ENCODE measurements at places on chromosomes 13 and 19.
A peak's percentile ranks its signal among the peaks of the same experiment; 100 is the strongest.

DNA sequence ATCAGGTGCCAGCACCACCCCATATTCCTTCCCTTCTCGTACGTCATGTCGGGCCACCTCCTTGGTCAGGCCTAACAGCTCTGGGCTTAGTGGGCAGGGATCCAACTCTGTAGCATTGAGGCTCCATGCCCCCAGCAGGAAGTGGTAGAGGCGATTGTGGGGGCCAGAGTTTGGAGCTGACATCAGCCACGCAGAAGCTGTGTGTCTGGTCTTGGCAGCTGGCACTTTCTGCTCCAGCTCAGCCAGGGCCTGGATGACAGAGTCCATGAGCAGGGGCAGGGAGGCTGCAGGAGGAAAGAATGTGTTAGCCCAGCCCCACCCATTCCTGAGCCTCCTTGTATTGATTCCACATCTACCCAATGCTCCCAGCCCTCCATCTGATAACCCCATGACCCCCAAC, 3.0 kb downstream of the PGLYRP2 start:
- no peak for DNase-seq

DNA sequence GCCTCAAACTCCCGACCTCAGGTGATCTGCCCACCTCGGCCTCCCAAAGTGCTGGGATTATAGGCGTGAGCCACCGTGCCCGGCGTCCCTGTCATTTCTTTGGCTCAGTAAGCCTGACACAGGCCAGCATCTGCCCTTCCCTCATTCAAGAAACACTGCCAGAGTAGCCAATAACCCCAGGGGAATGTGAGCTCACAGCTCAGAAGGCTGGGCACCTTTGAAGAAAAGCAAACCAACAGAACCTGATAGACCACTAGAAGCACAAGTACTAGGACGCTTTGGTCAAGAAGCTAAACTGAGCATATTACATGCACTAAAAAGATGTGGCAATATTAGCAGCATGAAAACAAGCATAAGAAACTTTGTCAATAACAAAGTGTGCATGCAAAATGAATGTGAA, 14.2 kb downstream of the SIGLEC5 start:
- no peak for DNase-seq

GRCh38 chr13:30654430-30654829, 36.7 kb downstream of the USPL1 start:
- no peak for DNase-seq

GRCh38 chr13:102484329-102484728, 82.5 kb upstream of the FGF14 start:
- no peak for DNase-seq

DNA sequence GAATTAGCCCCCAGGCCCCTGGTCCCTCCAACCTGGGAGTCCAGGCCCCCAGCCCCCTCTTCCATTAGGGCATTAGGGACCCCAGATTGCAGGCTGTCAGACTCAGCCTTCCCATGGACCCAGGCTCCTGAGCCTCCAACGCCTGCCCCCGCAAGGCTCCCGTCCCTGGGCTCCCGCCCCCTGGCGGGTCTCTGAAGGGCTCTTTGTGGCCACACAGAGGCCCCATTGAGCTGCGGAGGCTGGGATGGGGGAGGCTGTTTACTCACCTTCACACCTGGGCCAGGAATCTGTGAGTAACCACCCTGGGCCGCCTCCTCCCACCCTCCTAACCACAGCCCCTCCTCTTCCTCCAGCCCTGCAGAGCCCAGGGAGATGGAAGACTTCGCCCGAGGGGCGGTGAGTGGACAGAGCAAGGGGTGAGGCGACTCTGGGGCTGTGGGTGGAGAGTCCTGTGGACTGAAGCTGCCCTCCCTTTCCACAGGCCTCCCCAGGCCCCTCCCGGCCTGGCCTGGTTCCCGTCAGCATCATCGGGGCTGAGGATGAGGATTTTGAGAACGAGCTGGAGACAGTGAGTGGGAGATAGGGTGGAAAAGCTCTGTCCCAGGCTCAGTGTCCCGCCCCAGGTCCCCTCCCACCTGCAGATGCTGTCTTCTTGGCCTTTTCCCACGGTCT, 4.9 kb downstream of the ARHGEF1 start:
- DNase-seq, result peak; percentile 86

DNA sequence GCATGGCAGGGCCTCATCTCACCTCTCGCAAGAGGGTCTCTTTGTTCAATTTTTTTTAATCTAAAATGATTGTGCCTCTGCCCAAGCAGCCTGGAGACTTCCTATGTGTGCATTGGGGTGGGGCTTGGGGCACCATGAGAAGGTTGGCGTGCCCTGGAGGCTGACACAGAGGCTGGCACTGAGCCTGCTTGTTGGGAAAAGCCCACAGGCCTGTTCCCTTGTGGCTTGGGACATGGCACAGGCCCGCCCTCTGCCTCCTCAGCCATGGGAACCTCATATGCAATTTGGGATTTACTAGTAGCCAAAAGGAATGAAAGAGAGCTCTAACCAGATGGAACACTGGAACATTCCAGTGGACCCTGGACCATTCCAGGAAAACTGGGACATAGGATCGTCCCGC, 8.0 kb downstream of the FXYD3 start:
- DNase-seq, result no peak

DNA sequence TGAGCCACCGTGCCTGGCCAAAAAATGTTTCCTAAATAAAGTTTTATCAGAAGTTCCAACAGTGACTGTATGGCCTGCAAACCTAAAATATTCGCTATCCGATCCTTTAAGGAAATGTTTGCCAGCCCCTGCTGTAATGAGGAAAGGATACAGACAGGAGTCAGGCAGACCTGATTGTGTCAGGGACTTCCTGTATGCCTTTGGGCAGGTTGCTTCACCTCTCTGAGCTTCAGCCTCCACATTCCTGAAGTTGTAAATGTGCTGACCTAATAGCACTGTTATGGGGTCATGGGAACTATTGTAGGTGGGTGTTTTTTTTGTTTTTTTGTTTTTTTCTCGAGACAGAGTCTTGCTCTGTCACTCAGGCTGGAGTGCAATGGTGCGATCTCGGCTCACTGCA, 6.2 kb downstream of the ABHD8 start:
- DNase-seq, result no peak

- no peak for DNase-seq
Observed at GRCh38 chr19:14305706-14306105, 75.5 kb upstream of the ADGRE5 start.

DNA sequence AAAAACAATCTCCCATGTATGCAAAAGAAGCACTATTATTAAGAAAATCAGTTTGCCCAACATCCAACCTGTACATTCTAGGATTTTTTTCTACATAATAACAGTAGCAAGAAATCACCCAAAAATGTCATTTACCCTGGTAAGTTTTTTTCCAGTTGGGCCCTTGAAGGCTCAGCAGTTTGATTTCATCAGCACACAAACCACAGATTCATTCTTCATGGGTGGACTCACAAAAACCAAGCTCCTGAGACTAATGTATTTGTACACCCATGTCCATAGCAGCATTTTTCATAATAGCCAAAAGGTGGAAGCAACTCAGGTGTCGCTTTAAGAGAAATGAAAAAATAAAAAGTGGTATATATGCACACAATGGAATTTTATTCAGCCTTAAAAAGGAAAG, 210.1 kb downstream of the TBC1D4 start:
- no peak for DNase-seq

GRCh38 chr13:26961890-26962615, 201.5 kb upstream of the GPR12 start:
- no peak for DNase-seq

- no peak for DNase-seq
Observed at GRCh38 chr13:70473907-70474306, 365.7 kb upstream of the KLHL1 start.

DNA sequence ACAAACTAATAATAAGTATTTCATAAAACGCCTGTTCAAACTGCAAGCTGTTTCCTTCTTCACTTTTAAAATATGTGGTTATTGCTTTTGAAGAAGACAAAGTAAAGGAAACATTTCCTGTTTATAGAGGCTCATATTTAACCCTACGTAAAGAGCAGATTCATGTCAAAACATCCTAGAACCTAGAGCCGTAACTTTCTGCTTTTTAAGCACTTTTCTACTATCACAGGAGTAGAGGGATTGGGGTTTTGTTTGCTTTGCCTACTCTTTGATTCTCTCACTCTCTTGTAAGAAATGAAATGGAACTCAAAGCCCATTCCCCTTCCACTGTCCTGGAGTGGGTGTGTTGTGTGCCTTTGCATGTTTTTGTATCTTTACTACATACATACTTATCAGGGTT, 54.0 kb upstream of the GPR183 start:
- no peak for DNase-seq

GRCh38 chr13:23673354-23673753, 103.1 kb downstream of the TNFRSF19 start:
- peak; percentile 61 for DNase-seq

- no peak for DNase-seq
Observed at GRCh38 chr19:57771417-57771816, 1.9 kb downstream of the ZNF586 start.

GRCh38 chr19:1136201-1136600, 32.4 kb downstream of the GPX4 start:
- DNase-seq, result no peak

DNA sequence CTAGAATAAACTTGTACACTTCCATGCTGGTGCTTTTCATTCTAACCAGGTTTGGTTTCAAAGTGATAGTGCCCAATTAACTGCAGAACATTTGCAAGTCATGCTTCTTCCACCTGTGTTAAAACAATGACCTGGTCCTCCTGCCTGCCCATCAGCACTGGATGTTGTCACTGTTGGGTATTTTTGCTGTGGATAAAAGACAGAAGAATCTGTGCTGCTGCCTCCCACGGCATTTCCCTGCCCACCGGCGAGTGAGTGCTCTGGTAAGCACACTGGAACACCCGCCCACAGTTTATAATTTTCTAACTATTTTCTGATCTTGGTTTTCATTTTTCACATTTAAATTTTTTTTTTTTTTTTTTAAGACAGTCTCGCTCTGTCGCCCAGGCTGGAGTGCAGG, 2.3 kb upstream of the AKAP8 start:
- no peak for DNase-seq

- DNase-seq, result no peak
Observed at GRCh38 chr13:39016787-39017186, 21.1 kb downstream of the PROSER1 start.

GRCh38 chr13:31234729-31235128, 35.0 kb downstream of the B3GLCT start:
- no peak for DNase-seq

DNA sequence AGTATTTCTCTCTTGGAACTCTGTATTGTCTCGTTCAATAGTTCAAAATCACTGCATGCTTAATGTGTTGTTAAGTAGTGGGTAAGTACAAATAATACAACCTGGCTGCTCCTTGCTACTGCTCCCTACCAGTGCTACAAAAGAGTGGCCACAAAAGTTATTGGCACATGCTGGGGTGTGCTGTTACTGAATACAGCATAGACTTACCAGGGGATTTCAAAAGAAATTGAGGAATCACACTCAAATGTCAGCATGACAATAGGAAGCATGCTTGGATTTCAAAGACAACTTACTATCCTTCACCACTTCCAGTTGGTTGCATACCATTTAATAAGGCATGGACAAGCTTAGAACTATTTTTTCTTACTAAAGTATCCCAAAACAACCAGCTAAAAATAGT, 1041.3 kb upstream of the SPRY2 start:
- DNase-seq, result no peak

DNA sequence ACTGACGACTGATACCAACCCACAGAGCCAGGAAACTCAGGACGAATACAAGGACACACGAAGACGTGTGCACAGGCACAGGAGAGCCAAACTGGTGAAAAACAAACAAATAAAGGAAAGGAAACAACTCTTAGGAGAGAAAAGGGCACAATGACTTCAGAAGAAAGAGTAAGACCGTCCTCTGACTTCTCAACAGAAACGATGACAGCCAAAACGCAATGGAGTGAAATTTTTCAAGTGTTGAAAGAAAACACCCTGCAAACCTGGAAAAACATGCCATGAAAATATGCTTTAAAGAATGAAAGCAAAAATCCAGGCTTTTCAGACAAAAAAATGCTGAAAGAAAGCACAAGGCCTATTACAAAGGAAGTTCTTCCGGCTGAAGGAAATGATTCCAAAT, 24.6 kb upstream of the PLPP2 start:
- no peak for DNase-seq

- DNase-seq, result no peak
Observed at GRCh38 chr19:4807188-4807587, 15.7 kb downstream of the FEM1A start.

GRCh38 chr19:43618921-43619261, 538 bp downstream of the ZNF428 start:
- no peak for DNase-seq

- DNase-seq, result no peak
Observed at GRCh38 chr13:34307607-34308006, 489.7 kb downstream of the RFC3 start.

GRCh38 chr13:109126178-109126577, 496.8 kb downstream of the MYO16 start:
- no peak for DNase-seq

DNA sequence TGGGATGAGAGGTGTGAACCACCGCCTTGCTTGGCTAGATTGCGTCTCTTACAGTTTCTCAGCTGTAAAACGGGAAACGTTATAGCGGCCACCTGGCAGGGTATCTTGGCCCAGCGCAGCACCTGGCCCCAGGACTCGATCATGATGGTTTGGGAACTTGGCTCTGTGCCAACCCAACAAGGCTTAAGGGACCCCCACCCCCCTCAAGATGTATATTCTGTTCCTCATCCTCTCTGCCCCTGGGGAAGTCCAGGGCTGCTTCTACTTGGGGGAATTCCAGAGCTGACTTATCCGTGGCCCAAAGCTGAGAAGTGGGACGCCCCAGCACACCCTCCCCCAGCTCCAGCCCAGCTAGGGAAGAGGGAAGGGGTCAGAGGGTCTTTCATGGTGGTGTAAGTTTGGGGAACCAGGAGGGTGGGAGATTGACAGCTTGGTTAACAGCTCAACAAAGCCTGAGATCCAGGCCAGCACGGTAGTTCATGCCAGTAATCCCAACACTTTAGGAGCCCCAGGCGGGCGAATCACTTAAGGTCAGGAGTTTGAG, 695 bp downstream of the ICAM1 start:
- no peak for DNase-seq

- DNase-seq, result no peak
Observed at GRCh38 chr13:95896301-95896700, 156.9 kb downstream of the UGGT2 start.

GRCh38 chr13:73608157-73608516, 526.1 kb downstream of the KLF12 start:
- no peak for DNase-seq

DNA sequence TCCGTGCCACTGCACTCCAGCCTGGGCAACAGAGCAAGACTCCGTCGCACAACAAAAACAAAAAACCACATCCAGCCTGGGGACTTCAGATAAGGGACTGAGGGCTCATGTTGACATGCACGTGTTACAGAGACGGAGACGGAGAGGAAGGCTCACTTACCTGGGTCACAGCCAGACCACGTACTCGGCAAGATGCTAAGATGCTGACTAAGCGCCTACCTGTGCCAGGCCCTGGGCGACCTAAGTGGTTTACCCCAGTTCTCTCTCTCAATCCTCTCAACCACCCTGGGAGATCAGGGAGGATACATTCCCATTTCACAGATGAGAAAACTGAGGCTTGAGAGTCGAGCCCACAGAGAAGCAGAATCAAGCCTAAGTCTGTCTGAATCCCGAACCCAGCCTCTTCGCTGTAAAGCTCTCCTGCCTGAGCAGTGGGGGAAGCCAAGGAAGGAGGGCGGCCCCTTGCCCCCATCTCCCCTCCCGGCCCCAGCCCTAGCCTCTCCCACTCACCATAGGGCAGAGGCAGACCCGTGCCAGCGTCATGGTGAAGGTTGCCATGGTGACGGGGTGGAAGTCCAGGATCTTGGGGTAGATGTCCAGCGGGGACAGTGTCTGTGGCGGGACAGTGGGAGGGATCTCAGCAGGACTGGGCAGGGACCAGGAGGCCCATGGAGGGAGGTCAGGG, 13.5 kb downstream of the ERCC2 start:
- DNase-seq, result no peak

GRCh38 chr19:33771384-33772101, 25.1 kb upstream of the KCTD15 start:
- no peak for DNase-seq
